Stimulated activated CD8-positive, alpha-beta memory T cell treated with anti-CD3 and anti-CD28 coated beads, Interleukin-4, amount 100 ng/mL, for 24 hours (primary cell): ENCODE measurements at places on chromosomes 7 and 10.
A peak's percentile ranks its signal among the peaks of the same experiment; 100 is the strongest.

- DNase-seq, result no peak
Observed at GRCh38 chr7:2510909-2511768, 8.4 kb upstream of the LFNG start.

GRCh38 chr10:94307046-94307615, 55.6 kb downstream of the NOC3L start:
- no peak for DNase-seq

GRCh38 chr10:89062861-89063260, 72.3 kb downstream of the FAS start:
- no peak for DNase-seq

GRCh38 chr10:72948762-72949161, 5.8 kb downstream of the PLA2G12B start:
- no peak for DNase-seq

DNA sequence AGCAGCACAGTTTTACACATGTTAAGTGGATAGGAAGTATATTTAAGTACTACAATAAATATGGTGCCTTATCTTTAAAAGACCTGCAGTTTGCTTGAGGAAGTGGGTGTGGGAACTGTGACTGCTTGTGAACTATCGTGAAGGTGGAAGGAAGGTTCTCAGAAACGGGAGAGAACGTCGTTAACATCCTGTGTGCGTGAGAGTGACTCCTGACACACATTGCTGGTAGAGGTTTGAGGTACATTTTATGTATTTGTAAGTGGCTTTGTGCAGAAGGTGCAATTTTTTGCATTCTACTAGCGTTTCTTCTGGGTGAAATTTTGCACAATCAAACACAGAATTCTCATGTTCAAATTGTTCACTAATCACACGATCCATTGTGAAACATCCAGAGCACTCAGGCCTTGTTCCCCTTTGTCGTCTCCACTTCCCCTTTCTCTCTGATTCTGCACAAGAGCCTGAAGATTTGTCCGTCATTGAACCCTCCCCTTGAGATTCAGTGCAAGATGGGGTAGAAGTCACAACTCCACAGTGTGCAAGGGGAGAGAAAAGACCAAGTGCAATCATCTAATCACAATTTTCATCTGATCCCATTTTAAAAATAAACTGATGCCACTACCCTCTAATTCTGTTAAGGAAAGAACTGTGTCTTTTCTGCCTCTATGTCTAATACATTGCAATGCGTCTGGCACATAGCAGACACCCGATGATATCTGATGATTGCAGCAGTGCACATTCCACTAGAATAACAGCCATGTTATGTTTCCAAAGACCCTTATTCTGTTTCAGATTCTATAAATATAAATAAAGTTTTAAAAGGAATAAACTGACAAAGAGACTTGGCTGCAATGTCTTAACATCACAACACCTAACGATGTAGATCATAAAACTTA, 279.9 kb downstream of the NEBL start:
- DNase-seq, result no peak

GRCh38 chr7:47074702-47075153, 507.2 kb downstream of the TNS3 start:
- no peak for DNase-seq

GRCh38 chr10:122988501-122988900, 8.3 kb downstream of the PSTK start:
- DNase-seq, result no peak

DNA sequence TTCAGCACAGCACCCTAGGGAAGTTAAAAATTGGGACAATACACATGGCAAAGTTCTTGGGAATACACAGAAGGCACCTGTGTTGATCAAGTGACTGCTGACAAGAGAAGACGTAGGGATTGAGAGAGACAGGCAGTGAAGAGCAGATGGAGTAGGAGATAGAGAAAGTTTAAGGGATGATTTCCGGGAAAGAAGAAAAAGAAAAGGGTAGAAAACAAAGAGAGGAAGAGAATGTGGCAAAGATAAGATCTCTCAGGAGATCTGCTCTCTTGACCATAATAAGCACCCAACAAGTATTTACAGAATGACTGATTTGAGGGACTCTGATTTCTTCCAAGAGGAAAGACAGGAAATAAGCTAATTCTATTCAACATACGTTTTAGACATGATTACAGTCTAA, 15.1 kb upstream of the RALA start:
- no peak for DNase-seq

- no peak for DNase-seq
Observed at GRCh38 chr7:44307905-44308595, 17.3 kb downstream of the CAMK2B start.

- DNase-seq, result no peak
Observed at GRCh38 chr10:72026278-72027111, 61.9 kb downstream of the SPOCK2 start.

GRCh38 chr7:38368191-38368605, 94.8 kb upstream of the TARP start:
- peak; percentile 64 for DNase-seq

DNA sequence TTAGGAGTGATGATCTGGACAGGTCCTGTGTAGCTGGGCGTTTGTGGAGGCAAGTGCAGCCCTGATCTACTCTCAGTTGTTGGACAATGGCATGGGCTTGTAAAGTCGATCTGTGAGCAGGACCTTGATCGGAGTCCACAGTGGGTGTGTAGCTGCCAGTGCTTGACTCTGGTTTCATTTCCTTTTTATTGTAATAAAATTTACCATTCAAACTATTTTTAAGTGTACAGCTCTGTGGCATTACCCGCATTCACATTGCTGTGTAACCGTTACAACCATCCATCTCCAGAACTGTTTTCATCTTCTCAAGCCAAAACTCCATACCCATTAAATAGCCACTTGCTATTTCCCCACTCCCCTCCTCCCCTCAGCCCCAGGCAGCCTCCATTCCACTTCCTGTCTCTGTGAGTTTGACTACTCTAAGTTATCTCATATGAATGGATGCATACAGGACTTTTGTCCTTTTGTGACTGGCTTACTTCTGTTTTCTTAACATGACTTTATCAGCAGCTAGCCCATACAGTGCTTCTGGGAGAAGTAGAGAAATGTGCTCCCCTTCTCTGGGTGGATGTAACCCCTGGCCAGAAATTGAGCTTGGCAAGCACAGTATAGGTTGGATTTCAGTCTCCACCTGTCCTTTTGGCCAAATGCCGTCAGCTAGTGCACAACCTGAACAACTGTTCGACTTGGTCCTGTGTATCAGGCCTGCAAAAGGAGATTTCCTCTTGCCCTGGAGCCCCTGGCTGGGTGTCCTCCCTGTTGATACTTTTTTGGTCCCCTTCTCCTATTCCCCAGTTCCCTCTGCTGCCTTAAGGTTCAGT, 180.0 kb downstream of the LRMDA start:
- DNase-seq, result no peak

DNA sequence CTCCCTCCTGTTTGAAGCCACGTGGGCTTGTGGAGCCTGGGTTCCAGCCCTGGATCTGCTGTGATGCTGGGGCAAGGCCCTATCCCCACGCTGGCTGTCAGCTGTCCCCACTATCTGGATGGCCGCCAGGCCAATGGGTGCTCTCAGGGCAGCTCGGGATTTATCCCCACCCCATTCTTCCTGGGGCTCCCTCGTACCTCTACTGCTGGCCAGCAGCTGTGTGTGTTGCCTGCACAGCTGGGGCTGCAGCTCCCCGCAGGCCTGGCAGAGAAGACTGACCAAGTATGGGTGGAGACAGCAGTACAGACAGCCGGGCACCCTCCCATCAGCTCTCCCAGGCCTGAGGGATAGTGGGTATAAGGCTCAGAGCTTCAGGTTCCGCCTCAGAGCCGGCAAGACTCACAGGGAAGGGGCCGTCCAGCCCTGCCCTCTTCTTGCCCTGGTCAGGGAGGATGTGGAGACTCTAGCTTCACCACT, 13.6 kb downstream of the CLIP2 start:
- no peak for DNase-seq

GRCh38 chr10:23157239-23157681, 34.9 kb upstream of the PTF1A start:
- DNase-seq, result no peak

GRCh38 chr7:134535272-134535918, 8.0 kb downstream of the AKR1B10 start:
- DNase-seq, result no peak

- DNase-seq, result no peak
Observed at GRCh38 chr10:118259288-118259906, 82.7 kb downstream of the FAM204A start.

GRCh38 chr7:32519763-32520162, 24.5 kb downstream of the AVL9 start:
- peak; percentile 11 for DNase-seq

DNA sequence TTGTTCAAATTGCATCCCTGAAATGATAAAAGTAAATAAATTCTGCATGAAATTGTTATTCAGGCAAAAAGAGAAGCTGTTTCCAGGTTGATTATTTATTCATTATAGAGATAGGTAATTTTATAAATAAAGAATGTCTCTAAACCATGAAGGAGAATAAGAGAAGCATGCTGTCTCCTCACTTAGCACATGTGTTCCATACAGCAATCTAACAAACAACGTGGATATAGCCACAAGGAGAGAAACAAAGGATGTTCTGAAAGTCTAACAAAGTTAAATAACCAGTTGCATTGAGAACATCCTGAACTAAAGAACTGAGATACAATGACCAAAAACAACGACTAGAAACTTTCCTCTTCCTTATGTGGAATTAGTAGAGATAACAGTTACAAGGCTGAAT, 50.8 kb downstream of the NEBL start:
- DNase-seq, result no peak

DNA sequence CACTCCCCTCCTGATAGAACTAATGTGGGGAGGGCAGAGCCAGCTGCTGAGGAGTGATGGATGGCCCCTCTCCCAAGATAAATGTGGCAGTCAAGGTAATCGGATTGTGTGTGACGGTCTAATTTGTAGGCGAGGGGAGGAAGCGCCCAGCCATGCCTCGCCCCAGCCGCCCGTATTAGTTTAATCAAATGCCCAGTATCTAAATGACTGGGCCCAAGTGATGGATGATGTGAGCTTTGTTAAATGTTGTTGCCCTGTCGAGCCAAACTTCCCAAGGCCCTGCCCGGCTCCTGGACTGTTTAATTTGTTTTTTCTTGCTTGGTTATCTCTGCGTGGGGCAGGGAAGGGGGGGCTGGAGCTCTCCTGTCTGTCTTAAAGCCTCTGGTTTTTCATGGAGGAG, 88.4 kb upstream of the PPIF start:
- no peak for DNase-seq

DNA sequence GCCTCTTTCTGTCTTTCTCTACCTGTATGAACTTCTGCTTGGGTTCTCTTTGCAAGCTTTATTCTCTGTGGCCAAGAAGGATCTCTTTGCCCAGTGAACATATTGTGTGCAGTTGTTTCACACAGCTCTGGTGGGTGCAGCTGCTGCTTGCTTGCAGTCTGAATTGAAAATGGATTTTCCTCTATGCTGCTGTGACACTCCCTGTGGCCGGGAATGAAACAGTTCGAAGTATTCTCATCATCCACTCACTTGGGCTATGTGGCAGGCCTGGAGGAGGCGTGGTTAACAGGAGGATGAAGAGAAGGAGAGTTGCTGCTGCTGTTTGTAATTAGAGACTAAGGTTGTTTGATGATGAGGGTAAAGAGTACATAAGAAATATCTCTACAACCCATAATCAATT, 28.4 kb upstream of the ITGA8 start:
- no peak for DNase-seq

DNA sequence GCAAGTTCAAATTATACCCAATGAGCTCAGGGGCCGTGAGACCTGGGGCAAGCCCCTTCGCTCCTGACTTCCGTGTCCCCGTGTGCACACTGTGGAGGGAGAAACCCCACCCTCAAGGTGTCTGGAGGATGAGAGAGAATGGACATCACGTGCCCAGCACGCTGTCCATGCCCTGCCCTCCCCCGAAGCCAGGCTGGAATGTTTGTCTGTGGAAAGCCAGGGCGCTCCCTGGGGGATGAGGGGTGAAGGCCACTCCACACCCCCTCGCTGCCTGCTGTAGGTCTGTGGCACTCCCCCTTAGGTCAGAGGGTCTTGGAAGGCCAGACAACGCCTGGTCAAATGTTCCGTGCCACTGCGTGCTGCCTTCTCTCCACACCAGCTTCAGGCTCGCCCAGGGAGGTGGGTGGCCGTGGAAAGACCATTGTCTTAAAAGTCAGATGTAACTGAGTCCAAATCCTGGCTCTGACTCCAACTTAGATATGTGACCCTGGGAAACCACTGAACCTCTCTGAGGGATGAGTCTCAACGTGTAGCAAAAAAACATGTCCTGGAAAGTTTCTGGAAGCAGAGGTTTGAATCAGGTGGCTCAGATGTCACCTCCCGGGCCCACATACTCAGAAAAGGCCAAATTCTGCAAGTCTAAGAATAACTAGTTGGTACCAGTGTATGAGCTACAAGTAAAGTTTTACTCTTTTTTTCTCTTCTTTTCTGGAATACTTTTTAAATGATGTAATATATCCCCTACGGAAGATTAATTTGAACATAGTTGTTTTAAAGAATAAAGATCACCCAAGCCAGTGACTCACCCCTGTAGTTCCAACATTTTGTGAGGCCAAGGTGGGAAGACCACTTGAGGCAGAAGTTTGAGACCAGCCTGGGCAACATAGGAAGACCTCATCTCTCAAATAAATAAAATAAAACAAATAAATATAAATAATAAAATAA, 24.9 kb downstream of the RCC1L start:
- DNase-seq, result no peak

- DNase-seq, result no peak
Observed at GRCh38 chr10:60703266-60704041, 74.8 kb upstream of the CDK1 start.

DNA sequence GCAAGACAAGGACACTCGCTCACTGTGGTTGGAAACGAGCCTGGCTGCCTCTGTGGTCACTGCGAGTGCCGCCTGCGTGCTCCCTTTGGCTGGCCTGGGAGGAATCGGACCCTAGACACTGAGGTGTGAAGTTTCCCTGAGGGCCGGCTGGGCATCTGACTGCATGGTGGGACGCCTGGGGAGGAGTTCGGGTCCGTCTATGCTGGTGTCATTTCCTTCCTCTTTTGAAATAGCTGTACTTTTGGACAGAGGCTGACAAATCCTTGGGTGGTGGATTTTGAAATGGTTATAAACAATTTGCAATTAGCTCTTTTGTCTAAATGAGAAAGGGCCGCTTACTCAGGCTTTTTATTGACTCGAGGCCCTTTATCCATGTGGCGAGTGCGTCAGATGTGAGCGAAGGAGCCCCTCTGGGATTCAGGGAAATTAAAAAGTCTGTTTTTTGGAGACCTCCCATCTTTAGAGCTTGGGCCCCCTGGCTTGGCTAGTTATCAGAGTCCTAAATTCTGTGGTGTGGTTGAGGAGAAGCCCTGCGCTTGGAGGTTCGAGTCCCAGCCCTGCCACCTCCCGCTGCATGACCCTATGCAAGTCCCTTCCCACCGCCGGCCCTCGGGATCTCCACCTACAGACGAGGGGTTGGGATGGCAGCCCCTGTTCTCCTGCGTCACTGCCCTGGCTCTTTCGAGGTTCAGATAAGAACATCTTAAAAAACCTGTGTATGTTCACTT, 147.1 kb downstream of the RGS10 start:
- no peak for DNase-seq
